ENCODE measurements at places on chromosomes 2 and 18. TPM values are rescaled to one million over a fixed set of nuclear protein-coding genes. Genes with fewer than 3 reads are reported as not detected.

The CYBRD1 gene
- total RNA-seq = 47.7 TPM

The CRYGD gene
- not detected for total RNA-seq

The LOXL3 gene
- 21.9 TPM for total RNA-seq

The ANXA4 gene
- total RNA-seq = 45.1 TPM

The CELF4 gene
- 2.3 TPM for total RNA-seq

The ANKRD44 gene
- total RNA-seq = 10.8 TPM

The SIX3 gene
- total RNA-seq = not detected

The MARCHF4 gene
- total RNA-seq = 0.09 TPM
